Hematopoietic multipotent progenitor cell treated with erythropoietin and hydrocortisone succinate and interleukin-3 and kit ligand, for 17 days (in vitro differentiated cells): ENCODE measurements at places on chromosomes 6 and 20.

DNA sequence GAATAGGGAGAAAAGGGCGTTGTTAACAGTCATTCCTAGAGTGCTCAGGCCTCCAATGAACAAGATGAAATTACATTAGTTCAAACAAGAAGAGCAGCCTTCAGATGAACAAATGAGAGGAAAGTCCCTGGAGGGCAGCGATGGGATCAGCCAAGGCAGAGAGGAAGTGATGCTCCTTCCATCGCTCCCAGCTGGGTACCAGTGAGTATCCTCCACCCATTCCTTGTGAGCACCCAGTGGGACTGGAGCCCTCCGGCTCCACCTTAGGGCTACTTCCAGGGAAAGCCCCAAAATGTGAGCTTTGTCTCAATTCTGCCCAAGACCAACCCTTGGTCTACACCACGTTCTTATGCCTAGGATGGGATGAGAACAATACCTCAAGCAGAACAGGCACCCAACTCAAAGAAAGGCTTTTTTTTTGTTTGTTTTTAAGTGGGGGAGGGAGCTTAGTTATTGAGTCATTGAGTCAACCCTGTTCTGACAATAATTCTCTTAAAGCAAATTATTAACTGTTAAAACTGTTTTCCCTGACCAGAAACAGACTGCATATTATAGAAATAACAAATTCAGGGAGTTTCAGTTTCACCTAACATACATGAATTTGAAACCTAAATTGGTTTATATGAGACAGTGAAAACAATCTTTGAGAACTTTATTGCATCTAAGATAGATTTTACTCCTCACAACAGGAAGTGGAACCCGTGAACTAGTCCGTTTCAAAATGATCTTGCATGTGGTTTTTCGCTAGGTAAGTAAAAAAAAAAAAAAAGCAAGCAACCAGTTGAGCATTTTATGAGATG is 106.9 kb downstream of the IPCEF1 start:
- no peak for DNase-seq

DNA sequence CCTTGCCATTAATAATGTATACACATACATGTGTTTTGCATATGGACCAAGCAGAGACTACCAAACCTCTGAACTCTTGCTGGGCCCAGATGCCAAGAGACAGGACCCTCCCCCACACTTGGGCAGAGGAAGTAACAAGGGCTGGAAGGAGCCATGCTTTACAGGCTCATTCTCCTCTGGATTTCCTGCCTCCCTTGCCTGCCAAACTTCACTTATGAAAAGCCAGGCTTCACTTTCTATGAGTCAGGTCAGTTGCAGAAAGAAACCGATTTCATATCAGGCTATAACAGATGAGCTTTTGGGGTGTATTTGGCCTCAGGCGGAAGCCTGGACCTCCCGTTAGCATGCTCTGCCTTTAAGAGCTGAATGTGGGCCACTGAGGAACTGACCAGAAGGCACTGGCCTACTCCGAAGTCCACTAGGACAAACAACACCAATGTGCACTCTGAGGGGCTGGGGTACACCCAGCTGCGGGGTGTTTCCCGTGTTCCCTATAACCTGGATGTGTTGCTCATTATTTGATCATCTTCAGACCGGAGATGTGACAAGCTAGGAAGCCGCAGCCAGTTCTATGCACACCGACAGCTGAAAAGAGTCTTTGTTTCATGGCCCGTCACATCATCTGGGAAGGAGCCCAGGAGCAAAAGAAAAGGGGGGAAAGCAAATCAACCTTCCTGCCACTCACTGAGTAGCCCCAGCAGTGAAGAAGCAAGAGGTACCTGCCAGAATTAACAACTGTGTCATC is 28.5 kb downstream of the HAO1 start:
- no peak for DNase-seq

- no peak for DNase-seq
These were observed 54.1 kb downstream of the PLAGL1 start for GRCh38 chr6:143953922-143954321.

DNA sequence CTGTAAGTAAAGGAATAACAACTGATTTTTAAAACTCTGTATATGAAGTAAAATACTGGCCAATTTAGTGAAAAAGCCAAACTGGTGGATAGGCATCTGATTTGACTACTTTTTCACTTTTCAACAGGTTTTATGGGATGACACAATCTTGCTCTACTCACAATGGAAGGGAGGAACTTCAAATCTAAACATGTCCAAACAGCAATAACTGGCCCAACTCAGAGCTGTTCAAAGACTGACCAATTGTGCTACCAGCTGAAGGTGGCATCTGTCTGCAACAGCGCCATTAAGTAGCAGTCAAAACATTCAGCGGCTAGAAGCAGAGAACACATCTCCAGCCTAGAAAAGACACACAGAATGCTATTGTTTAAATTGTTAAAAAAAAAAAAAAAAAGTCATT is 44.6 kb downstream of the SESN1 start:
- DNase-seq, result no peak

DNA sequence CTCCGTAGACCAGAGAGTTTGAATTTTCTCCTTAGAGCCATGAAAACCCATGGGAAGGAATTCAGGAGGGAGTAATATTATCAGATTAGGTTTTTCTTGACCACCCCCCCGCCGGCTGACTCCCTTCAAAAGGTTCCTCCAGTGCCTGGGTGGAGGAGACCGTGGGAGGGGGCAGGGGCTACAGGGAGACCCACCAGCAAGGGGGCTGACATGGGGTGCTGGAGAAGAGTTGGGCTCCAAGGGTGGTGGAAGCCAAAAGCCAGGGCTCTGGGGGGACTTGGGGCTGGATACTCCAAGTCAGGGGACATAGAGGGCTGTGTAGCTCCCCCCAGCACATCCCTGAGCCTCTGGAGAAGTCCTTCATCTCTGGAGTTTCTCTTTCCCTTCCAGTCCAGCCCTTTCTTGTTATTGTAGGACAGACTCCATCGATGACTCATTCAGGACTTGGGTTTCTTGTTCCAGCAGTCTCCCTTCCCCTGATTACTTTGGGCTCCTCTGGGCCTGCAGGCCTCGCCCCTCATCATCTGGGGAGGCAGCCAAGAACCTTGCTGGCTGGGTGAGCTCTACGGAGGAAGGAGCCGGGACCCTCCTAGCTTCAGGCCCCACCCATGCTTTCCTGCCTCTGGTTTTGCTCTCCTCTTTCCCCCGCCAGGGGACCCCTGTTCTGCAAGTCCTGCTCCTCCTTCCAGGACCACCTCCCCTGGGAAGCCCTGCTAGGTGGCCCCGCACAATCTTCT is 10.5 kb upstream of the KIAA1755 start:
- no peak for DNase-seq

DNA sequence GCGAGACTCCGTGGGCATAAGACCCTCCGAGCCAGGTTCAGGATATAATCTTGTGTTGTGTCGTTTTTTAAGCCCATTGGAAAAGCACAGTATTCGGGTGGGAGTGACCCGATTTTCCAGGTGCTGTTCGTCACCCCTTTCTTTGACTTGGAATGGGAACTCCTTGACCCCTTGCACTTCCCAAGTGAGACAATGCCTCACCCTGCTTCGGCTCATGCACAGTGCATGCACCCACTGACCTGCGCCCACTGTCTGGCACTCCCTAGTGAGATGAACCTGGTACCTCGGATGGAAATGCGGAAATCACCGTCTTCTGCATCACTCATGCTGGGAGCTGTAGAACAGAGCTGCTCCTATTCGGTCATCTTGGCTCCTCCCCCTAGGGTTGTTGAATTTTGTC is 307.7 kb upstream of the DEFB115 start:
- DNase-seq, result no peak

DNA sequence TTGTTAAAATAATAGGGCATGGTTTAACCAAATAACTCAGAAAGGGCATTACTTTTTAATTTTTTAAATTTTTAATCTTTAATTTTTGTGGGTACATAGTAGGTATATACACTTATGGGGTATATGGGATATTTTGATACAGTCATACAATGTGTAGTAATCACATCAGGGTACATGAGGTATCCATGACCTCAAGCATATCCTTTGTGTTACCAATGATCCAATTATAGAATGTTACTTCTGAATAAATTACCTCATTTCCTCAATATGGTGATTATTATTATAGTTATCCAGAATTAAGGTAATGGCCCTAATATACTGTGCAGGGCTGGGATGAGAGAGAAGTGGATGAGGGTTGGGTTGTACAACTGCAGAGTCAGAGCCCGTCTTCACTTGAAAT is 45.1 kb upstream of the TMEM30A start:
- DNase-seq, result no peak

DNA sequence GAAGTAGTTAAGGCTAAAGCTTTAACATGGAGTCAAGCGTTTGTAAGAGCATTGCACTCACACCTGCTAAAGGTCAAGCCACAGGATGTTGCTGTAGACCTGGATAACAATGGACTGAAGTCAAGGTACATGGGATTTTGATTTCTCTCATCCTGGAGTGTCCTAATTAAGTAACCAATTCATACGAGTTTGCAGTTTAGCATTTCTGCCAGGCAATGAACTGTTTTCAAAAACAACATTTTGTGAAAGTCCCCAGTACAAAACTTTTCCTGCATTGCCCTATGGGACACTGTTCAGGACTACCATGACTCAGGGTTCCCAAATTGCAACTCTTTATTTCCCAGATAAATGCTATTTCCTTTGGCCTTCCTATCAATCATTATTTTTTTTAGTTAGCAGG is 17.4 kb upstream of the SIRPB1 start:
- DNase-seq, result no peak

DNA sequence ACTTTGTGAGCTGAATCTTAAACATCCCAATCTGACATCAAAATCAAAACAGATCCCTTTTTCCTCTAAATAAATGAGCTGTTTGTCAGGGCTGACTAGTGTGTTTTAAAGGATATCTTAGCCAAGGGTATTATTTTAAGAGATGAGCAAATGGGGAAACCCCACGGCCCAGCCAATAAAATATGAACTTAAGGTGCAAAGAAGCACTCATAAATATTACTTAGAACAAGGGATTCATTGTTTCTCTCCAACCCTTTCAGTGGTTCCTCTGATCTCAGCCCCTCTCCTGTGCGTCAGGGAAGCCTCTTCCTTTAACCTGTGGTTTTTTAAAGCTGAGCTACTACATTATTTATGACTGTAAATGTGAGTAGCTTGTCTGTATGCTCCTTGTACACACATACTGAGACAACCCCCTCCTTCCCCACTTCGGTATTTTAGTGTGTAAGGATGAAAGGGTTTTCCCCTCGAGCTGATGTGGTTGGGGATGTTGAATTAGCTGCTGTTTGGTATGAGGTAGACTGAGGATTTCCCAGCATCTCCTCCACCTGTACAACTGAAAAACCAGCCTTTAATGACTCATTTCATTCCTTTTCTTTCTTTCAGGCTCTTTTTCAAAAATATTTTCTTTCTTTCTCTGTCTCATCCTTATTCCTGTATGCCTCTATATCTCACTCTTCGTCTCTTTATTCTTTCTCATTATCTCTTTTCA is 6.5 kb downstream of the BMP5 start:
- no peak for DNase-seq

- DNase-seq, result no peak
These were observed 15.1 kb upstream of the NXT1 start for GRCh38 chr20:23335521-23335920.

GRCh38 chr6:153108315-153108714 is 22.8 kb downstream of the RGS17 start:
- no peak for DNase-seq

DNA sequence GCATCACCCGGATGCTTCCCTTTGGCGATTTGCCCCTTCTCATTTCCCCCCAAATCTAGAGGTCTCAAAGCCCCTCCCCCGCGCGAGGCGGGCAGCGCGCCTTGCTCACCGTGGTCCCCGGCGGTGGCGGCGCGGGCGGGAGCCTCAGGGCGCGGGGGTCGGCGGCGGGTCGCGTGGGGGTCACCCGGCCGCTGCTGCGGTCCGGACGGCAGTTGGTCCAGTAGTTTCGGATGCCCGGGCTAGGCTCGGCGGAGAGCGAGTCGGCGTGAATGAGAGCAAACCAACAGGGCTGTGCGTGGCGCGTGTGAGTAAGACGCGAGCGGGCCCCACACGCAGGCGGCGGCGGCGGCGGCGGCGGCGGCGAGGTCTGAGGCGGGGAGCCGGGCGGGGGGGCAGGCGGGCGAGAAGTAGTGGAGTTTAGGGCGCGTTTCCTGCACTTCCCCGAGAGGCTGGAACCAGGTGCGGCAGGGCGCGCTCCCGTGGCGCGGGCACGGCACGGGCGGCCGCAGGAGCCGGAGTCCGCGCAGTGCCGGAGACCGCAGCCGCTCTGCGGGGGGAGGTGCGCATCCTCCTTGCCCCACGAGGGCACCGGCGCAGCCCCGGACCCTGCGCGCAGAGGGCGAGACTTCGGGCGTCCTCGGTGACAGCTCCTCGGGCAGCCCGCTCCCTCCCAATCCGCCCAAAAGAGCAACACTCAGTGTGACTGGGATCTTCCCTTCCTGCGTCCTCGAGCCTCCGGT is 567 bp downstream of the HS3ST5 start:
- no peak for DNase-seq

GRCh38 chr6:7104752-7105151 is 3.0 kb upstream of the RREB1 start:
- DNase-seq, result no peak

- DNase-seq, result no peak
These were observed 180.9 kb downstream of the TAF4 start for GRCh38 chr20:61884571-61885389.

GRCh38 chr20:17910828-17911294 is 57.7 kb downstream of the SNX5 start:
- no peak for DNase-seq

DNA sequence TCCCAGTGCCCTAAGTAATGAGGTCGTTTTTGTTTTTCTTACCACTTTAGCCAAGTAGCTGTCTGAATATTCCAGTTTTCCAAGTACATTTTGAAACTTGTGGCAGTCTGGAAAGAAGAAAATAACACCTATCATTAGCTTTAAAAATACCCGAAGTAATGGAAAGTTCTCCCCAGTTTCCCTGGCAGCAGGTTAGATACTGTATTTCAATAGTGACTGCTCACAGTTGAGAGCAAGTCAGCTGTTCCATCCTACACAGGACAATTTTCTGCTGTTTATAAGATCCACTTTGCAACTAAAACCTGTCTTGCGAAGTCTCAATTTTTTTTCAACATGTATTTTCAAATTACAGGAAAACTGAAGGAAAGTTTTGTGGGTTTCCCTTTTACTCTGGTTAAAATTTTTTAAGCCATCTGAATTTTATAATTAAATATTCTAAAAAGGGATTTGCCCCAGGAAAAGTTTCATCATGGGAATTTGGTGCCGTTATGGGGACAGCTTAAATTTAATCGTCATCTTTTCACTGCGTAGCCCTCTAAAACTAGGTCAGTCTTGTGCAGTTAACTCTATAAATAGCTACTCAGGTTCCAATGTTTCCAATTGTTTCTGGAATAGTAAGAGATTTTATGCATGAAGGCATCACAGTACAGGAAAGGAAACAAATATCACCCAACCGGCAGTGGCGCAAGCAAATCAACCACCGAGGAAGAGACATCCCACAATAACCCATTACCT is 96.9 kb downstream of the MBOAT1 start:
- no peak for DNase-seq

- no peak for DNase-seq
These were observed 29.5 kb upstream of the FBXO9 start for GRCh38 chr6:53035549-53036213.

- DNase-seq, result no peak
These were observed 110.3 kb downstream of the CHD6 start for GRCh38 chr20:41507851-41508250.

DNA sequence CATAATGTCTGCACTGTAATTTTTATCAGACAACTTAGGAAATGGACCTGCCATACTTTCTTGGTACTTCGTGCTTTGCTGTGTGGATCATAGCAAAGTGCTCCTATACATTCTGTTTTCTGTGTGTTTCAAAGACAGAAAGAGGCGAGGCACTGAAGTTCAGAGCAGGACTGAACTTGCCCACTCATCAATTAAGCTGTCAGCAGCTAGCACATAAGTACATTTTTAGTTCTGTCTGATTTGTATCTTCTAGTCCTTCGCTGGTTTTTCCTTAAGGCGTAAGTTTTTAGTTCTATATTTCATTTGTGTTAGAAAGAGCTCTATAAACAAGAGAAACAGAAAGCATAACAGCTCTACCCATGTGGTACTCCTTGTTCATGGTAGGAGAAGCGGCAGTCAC is 42.1 kb downstream of the MAP3K4 start:
- DNase-seq, result no peak
